ENCODE measurements at places on chromosomes 12 and 14. TPM values are rescaled to one million over a fixed set of nuclear protein-coding genes. Genes with fewer than 3 reads are reported as not detected.

Gene SPX
- total RNA-seq: 0.63 TPM

Gene CDCA3
- total RNA-seq: 14.6 TPM

Gene TC2N
- 0.29 TPM for total RNA-seq

Gene CLEC2D
- 2.9 TPM for total RNA-seq

Gene CCDC38
- not detected for total RNA-seq

Gene MOK
- total RNA-seq: 11.6 TPM

Gene C3AR1
- total RNA-seq: 0.44 TPM

Gene PAH
- not detected for total RNA-seq

Data from glomerular endothelial cell (primary cell).